ENCODE measurements at places on chromosomes 1 and 21.

GRCh38 chr21:31594726-31595125, 64.8 kb upstream of the SOD1 start:
- DNase-seq: no peak

- no peak for DNase-seq
Measured at GRCh38 chr1:25531082-25531461, 12.3 kb upstream of the LDLRAP1 start.

GRCh38 chr1:151815716-151816327, 10.6 kb upstream of the LINGO4 start:
- DNase-seq: no peak

DNA sequence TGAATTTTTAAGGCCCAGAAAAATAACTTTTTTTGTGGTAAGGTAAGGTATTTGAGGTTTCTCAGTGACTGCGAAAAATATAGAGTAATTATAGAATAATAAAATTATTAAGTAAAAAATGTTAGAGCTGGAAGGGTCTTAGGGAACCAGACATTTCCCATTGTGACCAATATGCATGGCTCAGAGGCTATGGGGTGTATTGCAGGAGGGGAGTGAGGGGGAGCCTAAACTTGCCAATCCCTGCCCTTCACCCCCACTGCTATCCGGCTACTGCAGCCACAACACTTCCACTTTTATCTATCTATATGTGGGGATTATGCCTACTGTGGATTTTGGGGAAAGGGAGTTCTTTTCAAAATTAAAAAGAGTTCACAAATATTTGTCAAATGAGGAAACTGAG, 7.6 kb upstream of the GADD45A start:
- no peak for DNase-seq

GRCh38 chr1:204697893-204698292, 12.4 kb upstream of the LRRN2 start:
- DNase-seq: no peak

- DNase-seq: no peak
Measured at GRCh38 chr1:42422737-42423136, 33.1 kb downstream of the ZMYND12 start.

- DNase-seq: no peak
Measured at GRCh38 chr1:96660051-96660450, 61.5 kb upstream of the PTBP2 start.

DNA sequence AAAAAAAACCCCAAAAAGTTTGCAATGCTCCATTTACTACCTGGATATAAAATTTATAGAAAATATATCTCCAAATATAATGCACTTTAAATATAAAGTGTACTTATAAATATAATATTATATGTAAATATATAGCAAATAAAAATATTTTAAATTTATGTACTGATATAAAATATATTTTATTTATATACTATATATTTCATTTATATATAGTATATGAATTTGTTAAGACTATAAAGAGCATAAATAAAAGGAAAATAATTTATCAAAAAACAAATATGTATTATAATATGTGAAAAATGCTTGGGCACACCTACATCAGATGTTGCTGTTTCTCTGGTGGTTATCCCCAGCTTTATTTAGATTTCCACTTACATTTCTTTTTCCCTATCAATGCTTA, 71.0 kb upstream of the ZBTB18 start:
- DNase-seq: no peak

DNA sequence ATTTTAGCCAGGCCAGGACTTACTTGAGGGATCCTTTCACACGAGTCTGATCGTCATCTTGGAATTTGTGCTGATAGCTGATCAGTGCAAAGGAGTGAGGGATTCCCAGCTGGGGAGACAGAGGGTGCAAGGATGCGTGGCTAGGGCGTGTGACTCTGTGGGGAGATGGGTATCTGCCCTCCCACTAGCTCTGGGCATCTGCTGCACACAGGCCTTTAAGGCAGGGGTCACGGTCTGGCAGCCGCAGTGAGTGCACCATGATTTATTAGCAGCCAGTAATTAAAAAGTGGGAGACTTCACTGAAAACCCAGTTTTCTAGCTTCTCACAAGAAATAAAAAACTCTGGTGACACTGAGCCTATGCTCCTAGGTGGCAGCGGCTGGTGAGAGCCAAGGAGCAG, 20.4 kb downstream of the THAP3 start:
- DNase-seq: no peak

DNA sequence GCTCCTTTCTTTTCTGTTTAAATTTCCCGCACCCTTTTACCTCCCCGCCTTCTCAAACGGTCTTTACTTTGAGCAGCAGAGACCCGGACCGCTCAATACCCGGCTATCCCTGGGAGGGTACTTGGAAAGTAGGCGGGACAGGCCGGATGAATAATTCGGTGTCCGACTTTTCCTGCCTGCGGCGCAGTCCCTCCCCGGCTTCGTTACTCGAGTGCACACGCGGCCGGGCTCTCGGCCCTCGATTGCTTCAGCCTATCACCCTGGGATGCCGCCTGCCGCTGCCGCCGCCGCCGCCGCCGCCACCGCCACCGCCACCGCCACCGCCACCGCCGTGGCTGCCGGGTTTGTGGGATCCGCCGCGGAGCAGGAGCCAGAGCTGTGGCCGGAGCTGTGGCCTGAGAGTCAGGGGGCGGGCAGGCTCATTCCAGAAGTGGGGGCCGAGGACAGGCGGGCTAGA, 382 bp upstream of the RASAL2 start:
- no peak for DNase-seq

DNA sequence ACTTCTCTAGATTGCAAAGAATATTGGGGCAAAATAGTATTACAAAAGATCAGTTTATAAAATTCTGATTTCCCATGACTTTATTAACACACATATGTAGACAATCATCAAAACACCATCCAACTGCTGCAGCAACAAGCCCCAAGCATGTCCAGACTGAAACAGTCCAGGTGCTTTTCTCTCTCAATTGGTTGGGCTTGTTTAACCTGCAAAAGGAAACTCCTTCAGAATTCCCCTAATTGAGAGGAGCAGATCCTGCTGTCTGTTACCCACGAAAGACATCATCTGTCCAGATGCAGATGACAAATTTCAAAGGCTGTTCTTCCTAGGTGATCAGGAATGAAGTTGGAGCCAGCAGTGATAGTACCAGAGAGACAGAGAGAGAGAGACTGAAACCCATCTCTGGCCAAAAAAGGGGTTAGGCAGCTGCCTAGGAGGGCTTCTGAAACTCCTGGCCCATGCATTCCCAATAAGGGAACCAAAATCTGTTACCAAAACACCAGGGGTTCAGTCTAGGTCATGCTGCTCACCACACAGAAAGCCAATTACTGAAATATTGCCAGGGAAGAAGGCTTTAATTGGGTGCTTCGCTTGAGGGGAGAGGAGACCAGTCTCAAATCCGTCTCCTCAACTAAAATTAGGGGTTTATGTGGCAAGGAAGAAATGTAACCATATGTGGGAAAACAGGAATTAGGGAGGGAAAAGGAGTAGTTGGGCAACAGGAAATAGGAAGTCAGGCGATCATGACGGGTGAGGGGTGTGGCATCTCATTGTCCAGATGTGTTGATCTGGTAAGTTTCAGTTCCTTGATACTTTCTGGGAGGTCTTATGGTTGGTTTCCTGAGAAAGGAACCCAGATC, 34.7 kb upstream of the RGL1 start:
- DNase-seq: no peak

GRCh38 chr21:22115746-22116145, 1117.5 kb downstream of the NCAM2 start:
- no peak for DNase-seq

DNA sequence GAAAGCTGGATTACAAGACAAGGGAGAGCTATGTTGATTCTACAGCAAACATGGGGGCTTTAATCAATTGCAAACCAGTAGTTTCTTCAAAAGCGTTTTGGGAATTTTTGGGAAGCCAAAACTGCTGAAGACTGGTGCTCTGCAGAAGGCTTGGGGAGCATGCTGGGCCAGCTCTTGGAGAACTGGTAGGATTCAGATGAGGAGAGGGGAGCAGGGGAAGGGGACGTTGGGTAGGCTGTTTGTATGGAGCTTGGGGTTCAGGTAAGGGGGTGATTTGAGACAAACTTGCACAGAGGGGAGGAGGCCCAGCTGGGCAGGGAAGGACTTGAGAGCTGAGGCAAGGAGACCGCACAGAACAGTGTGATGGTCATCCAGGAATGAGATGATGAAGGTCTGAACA, 2.6 kb upstream of the MYOG start:
- no peak for DNase-seq

- no peak for DNase-seq
Measured at GRCh38 chr1:161728376-161729226, 7.3 kb downstream of the FCRLB start.

DNA sequence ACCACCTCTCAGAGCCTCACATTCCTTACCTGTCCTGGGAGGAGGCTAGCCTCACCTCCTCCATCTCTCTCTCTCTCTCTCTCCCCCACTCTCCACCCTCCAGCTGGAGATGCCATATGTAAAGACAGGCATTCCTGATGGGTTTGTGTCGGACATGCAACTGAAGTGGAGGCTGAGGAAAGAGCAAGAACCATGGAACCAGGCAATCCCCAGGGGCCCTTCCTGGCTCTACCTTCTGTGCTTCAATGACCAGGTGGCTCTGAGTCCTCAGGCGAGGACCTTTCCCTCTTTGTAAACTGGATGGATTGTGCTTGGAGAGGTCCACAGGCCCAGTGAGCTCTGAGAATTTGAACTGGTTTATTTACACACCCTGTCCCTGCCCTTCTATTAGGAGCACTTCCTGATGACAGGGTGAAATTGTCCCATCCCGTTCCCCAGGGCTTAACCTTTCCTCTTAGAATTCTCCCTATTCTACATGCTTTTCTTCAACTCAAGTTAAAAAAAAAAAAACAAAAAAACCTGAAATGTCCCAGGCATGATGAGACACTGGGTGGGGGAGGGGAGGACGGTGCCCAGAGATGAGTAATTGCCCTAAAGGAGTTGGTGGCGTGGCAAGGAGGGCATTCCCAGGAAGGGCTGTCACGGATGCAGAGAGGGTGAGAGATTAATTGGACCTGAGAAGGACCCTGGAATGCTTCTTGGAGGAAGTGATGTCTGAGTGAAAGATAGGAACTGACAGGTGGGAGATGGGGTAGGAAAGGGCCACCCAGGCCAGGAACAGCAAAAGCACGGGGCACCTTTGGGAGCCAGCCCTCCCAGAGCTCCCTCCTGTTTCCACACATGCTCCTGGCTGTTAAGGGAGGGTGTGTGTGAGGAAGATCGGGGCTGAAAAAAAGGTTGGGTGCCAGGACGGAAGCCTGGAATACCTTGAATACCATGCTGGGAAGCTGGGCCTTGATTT, 50.2 kb upstream of the WASF2 start:
- no peak for DNase-seq

- DNase-seq: no peak
Measured at GRCh38 chr1:235111107-235111506, 17.5 kb downstream of the TOMM20 start.

- DNase-seq: no peak
Measured at GRCh38 chr1:154862907-154863306, 7.2 kb downstream of the KCNN3 start.

DNA sequence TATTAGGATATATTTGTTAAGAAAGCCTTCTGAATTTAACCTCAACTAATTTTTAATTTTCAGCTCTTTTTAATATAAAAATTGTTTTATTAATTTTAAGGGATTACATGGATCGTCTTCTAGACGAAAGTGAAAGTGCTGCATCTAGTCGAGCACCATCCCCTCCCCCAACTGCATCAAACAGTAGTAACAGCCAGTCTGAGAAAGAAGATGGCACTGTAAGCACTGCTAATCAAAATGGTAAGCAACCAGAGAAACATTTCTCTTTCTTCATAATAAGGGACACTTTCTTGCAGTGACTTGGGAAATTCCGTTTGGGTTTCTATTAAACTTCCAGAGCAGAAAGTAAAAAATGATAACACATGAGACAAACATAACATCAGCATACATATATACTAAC, 56.9 kb downstream of the MIER1 start:
- DNase-seq: no peak

DNA sequence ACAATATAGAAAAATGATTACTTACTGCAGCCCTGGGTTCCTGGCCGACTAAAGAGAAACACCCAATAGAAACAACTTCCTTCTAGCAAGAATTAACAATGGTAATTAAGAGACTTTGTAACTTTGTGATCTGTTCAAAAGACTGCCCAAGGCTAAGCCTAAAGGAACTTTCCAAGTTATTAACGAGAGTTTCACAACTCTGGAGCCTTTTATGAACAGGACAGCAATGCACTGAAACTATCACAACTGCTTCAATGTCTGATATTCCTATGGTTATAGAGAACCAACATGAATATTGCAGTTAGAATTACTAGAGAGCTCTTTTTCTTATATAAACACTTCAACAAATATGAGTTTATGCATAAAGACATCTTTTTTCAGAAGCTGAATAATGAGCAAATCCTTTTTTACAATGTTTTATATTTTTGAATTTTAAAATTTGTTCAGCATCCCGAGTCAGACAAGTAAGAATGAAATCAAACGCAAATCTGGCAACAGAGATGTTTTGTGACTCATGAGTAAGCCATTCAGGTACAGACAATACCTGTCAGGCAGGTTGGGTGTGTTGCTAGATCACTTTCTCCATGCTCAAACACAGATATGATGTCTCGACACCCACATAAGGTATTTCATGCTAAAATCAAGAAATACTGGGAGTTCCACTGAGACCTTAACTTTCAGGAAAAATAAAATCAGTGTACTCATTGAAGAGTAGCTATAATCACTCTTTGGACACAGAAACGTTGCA, 22.2 kb upstream of the KCNJ15 start:
- no peak for DNase-seq

DNA sequence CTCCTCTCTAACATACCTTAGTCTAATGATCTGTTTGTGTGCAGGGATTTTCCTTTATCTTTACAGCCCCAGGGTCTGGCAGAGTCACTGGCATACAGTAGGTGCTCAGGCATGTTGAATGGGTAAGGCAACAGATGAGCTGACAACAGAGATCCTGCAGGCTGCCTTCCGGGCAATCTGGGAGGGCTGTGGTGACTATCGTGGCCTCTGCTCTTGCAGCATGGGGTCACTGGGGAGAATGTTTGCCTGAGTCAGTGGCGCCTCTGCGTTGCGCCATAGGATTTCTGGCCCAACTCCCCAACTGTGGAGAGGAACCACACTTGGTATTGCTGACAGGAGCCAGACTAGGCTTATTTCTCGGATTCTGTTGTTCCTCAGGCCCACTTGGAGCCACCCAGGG, 93.8 kb downstream of the LAMC2 start:
- DNase-seq: no peak
